ENCODE measurements at places on chromosomes 5 and 9.

GRCh38 chr5:59471463-59471862 is 422.1 kb downstream of the PDE4D start:
- no peak for DNase-seq

DNA sequence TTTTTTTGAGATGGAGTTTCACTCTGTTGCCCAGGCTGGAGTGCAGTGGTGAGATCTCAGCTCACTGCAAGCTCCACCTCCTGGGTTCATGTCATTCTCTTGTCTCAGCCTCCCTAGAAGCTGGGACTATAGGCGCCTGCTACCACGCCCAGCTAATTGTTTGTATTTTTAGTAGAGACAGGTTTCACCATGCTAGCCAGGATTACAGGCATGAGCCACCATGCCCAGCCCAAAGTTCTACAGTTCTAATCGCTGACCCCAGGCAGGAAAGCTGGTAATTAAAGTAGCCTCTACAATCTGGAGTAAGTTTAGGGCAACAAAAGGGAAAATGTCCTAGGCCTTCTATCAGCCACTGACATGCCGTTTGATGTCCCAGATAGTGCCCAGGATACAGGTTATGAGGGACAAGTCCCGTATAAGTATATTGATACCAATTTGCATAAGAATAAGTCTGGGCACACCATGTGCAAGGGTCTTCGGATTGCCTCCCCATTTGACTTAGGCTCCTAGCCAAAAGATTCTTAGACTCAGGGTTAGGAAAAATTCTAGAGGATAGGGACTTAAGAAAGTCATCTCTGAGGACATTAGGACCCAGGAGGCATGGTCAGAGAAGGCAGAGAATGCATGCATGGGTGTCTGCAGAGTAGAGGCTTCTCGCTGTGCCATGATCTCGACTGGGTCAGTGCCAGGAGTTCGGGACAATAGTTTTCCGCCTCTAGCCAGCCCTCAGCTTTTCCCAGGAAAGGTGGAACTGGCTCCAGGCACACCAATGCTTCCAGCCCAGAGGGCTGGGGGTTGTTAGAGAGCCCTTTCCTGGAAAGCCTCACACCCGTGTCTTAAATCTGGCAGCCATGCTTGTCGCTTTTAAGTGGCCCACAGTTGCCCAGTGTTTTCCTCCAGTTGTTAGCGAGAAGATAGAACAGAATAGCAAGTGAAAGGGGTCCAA is 1111.1 kb downstream of the TAF11L14 start:
- DNase-seq = peak; percentile 46

- no peak for DNase-seq
Observed at GRCh38 chr5:488744-489688, 35.2 kb downstream of the SLC9A3 start.

GRCh38 chr9:70034271-70034711 is 9.4 kb upstream of the MAMDC2 start:
- peak; percentile 89 for DNase-seq

DNA sequence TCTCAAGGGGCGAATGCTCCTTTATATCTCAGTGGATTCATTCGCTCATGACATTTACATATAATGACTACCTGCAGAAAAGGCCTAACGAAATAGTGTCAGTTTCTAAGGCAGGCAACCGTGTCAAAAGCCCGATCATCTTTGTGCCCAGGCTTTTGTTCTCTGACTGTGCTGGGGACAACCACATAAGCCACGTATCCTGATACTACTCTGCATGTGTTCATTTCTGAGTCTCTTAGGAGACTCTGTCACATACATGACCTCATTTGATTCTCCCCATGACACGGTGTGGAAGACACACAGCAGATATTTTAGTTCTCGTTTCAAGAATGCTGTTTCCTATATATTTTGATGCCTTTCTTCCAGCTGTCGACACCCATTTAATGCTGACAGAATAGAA is 598.5 kb downstream of the BNC2 start:
- DNase-seq = no peak

All from NCI-H2081 (cell line).